Globus pallidus (tissue), 1 donor: ENCODE measurements at places on chromosomes 3 and 15.

DNA sequence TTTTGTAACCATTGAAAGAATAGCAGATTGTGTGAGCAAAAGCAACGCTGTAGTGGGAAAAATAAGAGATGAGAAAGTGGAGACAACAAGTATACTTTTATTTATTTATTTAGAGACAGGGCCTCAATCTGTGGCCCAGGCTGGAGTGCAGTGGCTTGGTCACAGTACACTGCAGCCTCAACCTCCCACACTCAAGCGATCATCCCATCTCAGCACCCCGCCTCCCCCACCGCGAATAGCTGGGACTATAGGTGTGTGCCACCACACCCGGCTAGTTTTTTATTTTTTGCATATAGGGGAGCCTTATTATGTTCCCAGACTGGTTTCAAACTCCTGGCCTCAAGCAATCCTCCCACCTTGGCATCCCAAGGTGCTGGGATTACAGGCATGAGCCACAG, 1.6 kb upstream of the GLCE start:
- DNase-seq = no peak

DNA sequence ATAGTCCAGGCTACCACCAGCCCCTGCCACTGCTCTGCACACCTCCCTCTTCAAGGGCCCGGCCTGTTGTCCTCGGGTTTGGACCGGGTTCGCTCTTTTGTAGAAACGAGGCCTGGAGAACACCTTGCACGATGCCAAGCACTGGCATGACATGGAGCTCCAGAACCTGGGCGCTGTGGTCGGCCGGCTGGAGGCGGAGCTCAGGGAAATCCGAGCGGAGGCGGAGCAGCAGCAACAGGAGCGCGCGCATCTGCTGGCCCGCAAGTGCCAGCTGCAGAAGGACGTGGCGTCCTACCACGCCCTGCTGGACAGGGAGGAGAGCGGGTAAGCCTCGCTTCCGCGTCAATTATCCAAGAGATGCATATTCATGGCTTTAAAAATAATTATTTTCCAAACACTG, 72.4 kb downstream of the BFSP2 start:
- DNase-seq = no peak

- DNase-seq = no peak
Observed at GRCh38 chr3:13561967-13562366, 13.0 kb downstream of the FBLN2 start.

- no peak for DNase-seq
Observed at GRCh38 chr15:47742334-47742733, 25.0 kb downstream of the SEMA6D start.

DNA sequence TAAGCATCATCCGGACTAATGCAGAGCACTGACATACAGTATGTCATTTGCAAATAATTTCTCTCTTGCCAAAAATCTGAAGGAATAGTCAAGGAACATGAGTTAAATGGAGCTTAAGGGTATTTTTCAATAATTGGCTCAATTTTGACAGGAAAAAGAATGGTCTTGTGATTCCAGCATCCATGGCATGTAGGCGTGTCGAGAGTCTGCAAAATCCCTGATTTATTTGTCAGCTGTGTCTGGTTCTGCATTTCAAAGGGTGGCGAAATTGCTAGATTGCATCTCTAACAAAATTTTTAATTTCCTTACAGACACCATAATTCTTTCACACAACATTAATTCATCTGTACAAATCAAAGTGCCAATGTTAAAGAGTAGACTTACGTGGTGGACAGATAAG, 65.4 kb upstream of the TBC1D23 start:
- no peak for DNase-seq
